ENCODE measurements at places on chromosomes 4 and X. TPM values are rescaled to one million over a fixed set of nuclear protein-coding genes. Genes with fewer than 3 reads are reported as not detected.

Gene IGSF1
- polyA plus RNA-seq: 6.5 TPM

Gene NSUN7
- 12.4 TPM for polyA plus RNA-seq

Gene POU4F2
- polyA plus RNA-seq: not detected

Gene TMEM35A
- polyA plus RNA-seq: 10.2 TPM

Gene PFKFB1
- polyA plus RNA-seq: 0.15 TPM

Gene HSFX1
- 3.5 TPM for polyA plus RNA-seq

Gene NKX3-2
- polyA plus RNA-seq: not detected

Gene MAP9
- 41.9 TPM for polyA plus RNA-seq

Gene DMRTC1
- 0.23 TPM for polyA plus RNA-seq

Gene GYPB
- polyA plus RNA-seq: 0.43 TPM

Gene FGB
- polyA plus RNA-seq: 0.99 TPM

Gene MAGED4B
- polyA plus RNA-seq: 99.6 TPM

Gene CRLF2
- polyA plus RNA-seq: not detected

Gene PNMA3
- polyA plus RNA-seq: 8.9 TPM

Gene RIPPLY1
- polyA plus RNA-seq: not detected

Gene PCDH19
- polyA plus RNA-seq: 1.7 TPM

Gene VCX
- not detected for polyA plus RNA-seq

Gene GTPBP6
- polyA plus RNA-seq: 79.2 TPM

Gene CT45A2
- not detected for polyA plus RNA-seq

Gene CYSLTR1
- polyA plus RNA-seq: 0.09 TPM

Gene DCLK2
- 4.3 TPM for polyA plus RNA-seq

Gene RPA4
- 0.31 TPM for polyA plus RNA-seq

Gene BEX5
- polyA plus RNA-seq: 7.3 TPM

Gene OPRPN
- not detected for polyA plus RNA-seq

Gene APLN
- not detected for polyA plus RNA-seq

Gene FBXO8
- 25.8 TPM for polyA plus RNA-seq

Gene GAGE2A
- not detected for polyA plus RNA-seq

Gene COMMD8
- 41.1 TPM for polyA plus RNA-seq

Gene XG
- polyA plus RNA-seq: not detected

All from cardiac muscle cell (in vitro differentiated cells and primary cell).